Fibroblast of upper back skin (primary cell): ENCODE measurements at places on chromosomes 2 and 18.

- no peak for DNase-seq
Observed at GRCh38 chr2:60547841-60548240, 5.6 kb downstream of the BCL11A start.

DNA sequence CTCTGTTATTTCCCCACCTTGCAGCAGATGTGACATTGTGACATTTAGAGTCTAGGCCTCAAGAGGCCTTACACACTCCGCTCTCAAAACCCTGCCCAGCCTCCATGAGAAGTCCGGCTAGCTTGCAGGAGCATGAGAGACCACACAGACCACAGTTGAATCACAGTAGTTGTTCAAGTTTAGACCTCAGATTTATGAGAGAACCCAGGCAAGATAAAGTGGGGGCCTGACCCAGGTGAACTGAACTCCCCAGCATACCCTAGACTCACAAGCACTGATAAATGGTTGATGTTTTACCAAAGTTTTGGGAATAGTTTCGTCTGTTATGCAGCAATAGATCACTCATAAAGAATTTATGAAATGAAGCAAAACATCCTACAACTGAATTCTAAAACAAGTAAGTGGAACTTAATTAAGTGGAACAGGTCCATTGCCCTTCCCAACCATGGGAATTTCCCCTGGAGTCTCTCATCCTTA is 4.7 kb upstream of the STAT1 start:
- no peak for DNase-seq

DNA sequence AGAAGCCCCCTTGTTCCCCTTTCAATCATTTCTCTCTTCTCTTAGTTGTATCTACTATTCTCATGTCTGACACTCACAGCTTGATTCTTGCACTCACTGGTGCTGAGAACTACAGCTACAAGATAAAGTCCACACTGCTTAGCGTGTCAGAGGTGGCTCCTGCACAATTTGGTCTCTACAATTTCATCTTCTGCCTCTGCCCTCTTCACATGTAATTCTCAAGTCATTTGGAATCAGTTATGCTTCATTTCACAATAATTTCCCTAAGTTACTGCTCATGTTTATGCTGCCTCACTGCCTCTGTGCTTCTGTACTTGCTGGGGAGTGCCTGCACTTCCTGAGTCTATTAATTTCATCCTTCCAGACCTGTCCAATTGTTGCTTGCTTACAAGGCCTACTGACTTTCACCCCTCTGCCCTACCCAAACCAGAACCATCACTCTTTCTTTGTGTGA is 11.6 kb upstream of the NAB1 start:
- DNase-seq: peak; percentile 66

- peak; percentile 70 for DNase-seq
Observed at GRCh38 chr2:127208313-127208712, 11.8 kb downstream of the CYP27C1 start.

GRCh38 chr2:172323861-172324597 is 103.4 kb upstream of the ITGA6 start:
- no peak for DNase-seq

GRCh38 chr18:62713651-62714247 is 1.6 kb upstream of the PHLPP1 start:
- DNase-seq: peak; percentile 15

DNA sequence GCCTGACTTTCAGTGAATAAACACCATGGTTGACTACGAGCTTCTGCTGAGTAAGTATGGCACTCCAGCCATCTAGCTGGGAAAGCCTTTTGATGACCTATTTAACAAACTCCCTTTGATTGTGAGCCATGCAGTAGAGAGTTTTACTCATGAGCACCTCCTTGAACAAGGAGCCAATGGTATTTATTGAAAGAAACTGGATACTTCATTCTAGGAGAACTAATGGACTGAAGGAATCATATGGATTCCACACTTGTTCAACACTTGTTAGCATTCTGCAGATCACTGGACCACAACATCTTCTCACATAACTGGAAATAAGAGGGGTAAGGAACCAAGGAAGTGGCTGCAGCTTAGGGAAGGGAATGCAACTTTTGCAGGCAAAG is 320.9 kb upstream of the ETAA1 start:
- no peak for DNase-seq

DNA sequence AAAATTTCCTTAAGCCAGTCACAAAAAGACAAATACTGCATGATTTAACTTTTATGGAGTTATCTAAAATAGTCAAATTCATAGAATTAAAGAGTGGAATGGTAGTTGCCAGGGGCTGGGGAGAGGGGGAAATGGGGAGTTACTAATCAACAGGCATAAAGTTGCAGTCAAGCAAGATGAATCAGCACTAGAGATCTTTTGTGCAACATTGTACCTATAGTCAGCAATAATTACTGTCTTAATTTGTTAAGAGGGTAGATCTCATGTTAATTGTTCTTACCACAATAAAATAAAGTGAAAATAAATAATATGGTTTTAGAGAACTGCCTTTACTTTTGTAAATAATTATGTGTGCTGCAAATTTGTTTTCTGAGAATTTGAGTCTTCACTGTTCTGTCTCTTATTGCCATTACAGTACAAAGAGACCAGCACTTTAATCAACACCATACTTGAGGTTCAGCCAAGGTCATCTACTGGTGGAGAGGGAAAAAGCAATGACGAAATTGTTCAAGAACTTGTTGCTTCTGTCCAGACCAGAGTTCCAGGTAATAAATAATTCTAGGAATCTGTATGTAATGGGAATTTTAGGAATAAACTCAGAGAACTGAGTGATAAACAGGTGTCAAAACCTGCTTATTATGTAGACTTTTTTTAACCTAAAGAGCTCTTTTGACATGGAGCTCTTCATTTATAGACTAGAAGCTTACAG is 75.5 kb downstream of the TRABD2A start:
- peak; percentile 61 for DNase-seq

GRCh38 chr2:108589372-108589771 is 55.1 kb downstream of the LIMS1 start:
- DNase-seq: no peak

GRCh38 chr2:152486737-152487400 is 151.9 kb downstream of the FMNL2 start:
- peak; percentile 50 for DNase-seq

DNA sequence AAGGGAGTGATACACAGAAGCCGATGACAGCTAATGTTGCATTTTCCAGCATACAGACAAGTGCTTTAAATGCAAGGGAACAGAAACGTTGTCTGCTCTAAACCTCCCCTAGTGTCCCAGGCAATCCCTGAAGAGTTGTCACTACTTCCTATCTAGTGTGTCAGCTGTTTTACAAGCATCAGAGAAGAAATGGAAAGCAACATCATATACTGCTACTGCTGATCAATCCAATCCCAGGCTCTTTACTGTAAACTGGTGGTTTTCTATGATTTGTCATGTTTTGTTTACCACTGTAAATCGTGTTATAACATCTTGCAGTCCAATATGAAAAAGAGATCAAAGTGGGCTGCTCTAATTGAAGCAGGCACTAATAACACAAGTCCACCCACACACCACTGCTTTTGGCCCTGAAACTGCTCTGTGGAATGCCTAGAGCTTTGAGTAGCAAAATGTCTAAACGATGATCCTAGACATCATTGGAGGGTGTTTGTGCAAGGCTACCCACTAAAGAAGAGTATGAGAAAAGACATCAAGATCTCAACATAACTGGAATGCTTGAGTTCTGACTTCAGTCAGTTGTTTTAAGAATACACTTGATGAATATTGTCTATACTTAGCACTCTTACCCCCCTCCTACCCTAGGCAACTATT is 18.1 kb upstream of the ROCK1 start:
- peak; percentile 50 for DNase-seq

DNA sequence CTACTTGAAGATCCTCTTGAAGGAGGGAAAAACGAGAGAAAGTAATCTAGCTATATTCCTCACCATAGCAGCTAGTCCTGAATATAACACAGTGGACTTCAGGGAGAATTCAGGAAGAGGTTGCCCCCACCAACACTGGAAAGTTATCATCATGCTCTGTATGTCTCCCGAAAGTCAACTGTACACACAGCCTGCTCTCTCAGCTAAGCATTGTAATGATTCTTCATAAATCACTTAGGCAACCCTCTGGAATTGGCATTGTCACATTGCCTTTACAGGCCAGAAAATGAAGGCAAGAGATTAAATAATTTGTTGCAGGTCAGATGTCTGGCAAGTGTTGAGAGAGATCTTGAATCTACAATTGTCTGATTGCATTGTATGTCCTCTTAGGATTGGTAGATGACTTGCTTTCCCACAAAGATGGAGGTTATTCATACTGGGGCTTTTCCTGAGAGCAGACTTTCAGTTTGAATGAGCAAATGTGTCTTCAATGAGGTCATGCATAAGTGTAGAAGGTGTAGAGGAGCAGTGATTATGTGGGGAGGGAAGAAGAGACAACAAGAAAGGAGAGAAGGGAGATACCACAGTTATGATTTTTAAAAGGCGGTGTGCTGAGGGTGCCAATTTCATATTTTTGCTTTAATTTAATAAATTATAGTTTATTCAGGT is 667.2 kb downstream of the DCDC2C start:
- no peak for DNase-seq
